ENCODE measurements at places on chromosomes 3 and 15.

DNA sequence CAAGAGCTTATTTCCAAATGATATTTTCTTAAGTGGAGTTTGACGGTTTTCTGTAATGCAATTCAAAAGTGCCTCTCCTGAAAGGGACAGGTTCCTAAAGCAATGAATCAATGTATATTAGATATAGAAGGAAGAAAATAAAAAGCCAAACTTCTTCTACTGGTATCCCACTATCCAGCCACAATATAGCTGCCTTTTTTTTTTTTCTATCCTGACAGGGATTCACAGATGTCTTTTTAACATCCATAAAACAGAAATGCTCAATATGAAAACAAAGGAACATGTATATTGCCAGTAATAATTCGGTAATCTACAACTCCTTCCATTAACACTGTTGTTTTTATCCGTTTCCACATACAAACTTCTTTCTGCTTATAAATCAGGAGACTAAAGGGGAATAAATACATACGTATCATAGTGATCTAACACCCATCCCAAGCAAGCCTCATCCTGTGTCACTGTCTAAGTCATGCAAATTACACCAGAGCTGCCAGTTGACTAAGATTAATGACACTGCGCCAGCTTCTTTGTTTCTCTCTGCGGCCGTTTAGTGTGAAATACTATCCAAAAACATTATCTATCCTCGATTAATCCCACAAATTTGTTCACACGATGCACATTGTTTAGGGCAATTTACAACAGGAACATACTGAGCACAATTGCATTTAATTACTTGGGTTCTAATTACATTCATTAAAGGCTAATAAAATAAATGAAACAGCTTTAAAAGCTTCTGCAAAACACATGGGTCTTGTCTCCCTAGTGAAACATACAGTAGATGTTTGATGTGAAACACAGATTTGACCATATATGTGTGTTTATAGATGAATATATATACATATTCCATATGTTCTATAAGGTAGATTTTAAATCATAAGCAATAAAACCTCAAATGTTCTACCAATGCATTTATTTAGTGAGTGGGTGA, 51.9 kb upstream of the CDIN1 start:
- H3K4me3 ChIP-seq: no peak overlapping the region
- H3K27me3 ChIP-seq: no peaks in the 10 kb centered on the region
- H3K27ac ChIP-seq: no peak overlapping the region
- H3K4me1 ChIP-seq: peaks cover 20% of the 10 kb centered on the region
- H3K36me3 ChIP-seq: no peaks in the 10 kb centered on the region
- peak; percentile 39 for DNase-seq

DNA sequence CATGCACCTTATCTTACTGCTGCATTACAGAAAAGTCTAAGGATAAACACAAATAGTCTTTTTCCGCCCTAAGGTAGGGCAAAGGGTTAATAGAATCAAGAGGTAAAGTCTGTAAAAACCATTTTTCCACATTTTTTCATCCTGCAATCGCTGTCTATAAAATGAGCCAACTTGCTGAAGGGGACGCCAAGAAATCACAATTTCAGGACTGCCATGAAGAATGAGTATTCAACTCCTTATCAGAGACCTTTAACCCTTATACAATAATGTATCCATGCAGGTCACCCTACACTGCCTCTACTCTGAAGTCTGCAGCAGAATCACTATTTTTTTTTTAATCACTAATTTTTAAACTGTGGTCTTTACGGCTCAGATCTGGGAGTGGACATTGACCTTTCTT, 1.1 kb upstream of the DNAJC13 start:
- no peak overlapping the region for H3K27ac ChIP-seq
- H3K27me3 ChIP-seq: no peaks in the 10 kb centered on the region
- no peaks in the 10 kb centered on the region for H3K36me3 ChIP-seq

- no peaks in the 10 kb centered on the region for H3K27me3 ChIP-seq
- no peaks in the 10 kb centered on the region for H3K36me3 ChIP-seq
- DNase-seq: no peak
- peaks cover 12% of the 10 kb centered on the region for H3K4me1 ChIP-seq
- H3K27ac ChIP-seq: no peak overlapping the region
Measured at GRCh38 chr3:122063908-122064307, 8.7 kb downstream of the CD86 start.

GRCh38 chr3:48528048-48528447, 24.1 kb upstream of the SHISA5 start:
- H3K36me3 ChIP-seq: 0 out of 2 replicates have a peak, but pooled peaks cover 3% of the 10 kb centered on the region
- H3K4me1 ChIP-seq: no peaks in the 10 kb centered on the region
- no peak overlapping the region for H3K27ac ChIP-seq
- H3K4me3 ChIP-seq: no peak overlapping the region
- DNase-seq: no peak

DNA sequence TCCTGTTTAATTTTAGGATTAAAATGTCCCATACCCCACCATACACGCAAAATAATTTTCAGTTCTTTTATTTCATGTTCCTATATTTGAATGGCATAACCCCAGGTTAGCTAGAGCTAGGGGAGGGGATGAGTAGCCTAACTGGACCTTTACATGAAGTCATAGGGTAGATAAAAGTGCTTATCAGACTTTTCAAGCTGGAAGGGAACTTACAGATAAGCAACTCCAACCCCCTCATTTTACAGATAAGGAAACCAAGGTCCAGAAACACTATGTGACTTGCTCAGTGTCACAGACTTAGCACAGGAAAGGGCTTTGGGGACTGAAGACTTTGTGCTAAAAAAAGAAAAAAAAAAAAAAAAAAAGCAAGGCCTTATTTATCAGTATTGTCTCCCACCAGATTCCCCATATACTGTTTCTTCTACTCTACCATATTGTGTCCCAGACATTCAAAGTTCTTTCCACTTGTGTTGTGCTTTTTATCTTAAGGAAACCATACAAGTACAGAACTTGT, 10.6 kb upstream of the TNIK start:
- H3K36me3 ChIP-seq: no peaks in the 10 kb centered on the region
- H3K27ac ChIP-seq: no peak overlapping the region
- no peaks in the 10 kb centered on the region for H3K27me3 ChIP-seq
- DNase-seq: no peak
- H3K4me3 ChIP-seq: no peak overlapping the region

DNA sequence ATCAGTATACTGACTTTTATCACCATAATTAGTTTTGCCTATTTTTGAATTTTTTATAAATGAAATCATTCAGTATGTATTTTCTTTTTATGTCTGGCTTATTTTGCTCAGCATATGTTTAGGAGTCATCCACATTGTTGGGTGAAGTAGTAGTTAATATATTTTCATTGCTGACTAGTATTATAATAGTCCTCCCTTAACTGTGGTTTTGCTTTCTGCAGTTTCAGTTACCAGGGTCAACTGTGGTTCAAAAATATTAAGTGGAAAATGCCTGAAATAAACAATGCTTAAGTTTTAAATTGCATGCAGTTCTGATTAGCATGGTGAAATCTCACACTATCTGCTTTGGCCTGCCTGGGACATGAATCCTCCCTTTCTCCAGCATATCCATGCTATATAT, 39.5 kb upstream of the PRR23C start:
- no peaks in the 10 kb centered on the region for H3K36me3 ChIP-seq
- H3K27ac ChIP-seq: no peak overlapping the region
- no peaks in the 10 kb centered on the region for H3K27me3 ChIP-seq
- no peak for DNase-seq
- H3K4me1 ChIP-seq: no peaks in the 10 kb centered on the region

GRCh38 chr3:171165499-171165921, 139.0 kb upstream of the SLC2A2 start:
- no peak overlapping the region for H3K4me3 ChIP-seq
- DNase-seq: peak; percentile 70
- H3K27me3 ChIP-seq: no peaks in the 10 kb centered on the region
- peaks cover 8% of the 10 kb centered on the region for H3K36me3 ChIP-seq

DNA sequence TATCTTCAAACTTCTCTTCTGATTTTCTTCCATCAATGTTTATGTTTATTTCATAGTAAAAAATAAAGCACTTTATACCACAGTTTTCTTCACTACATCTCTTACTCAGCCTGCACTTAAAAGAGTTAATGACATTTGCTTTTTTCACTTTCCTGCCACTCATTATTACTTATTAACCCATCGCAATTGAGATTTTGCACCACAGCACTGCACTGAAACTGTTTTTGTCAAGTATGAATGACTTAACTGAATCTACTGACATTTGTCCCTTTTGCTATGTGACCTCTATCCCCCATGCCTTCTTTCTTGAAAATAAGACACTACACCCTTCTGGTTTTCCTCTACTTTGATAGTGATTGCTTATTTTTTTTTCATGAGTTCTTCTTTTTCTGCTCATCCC, 739.7 kb upstream of the DPPA4 start:
- H3K4me1 ChIP-seq: no peaks in the 10 kb centered on the region
- H3K27me3 ChIP-seq: no peaks in the 10 kb centered on the region
- H3K36me3 ChIP-seq: no peaks in the 10 kb centered on the region
- DNase-seq: no peak
- H3K27ac ChIP-seq: no peak overlapping the region

- DNase-seq: no peak
- no peaks in the 10 kb centered on the region for H3K4me1 ChIP-seq
- H3K27me3 ChIP-seq: no peaks in the 10 kb centered on the region
- no peaks in the 10 kb centered on the region for H3K36me3 ChIP-seq
Measured at GRCh38 chr3:55461896-55462295, 25.2 kb downstream of the WNT5A start.

- no peak overlapping the region for H3K4me3 ChIP-seq
- H3K36me3 ChIP-seq: no peaks in the 10 kb centered on the region
Measured at GRCh38 chr15:69232144-69232543, 66.6 kb upstream of the PAQR5 start.

DNA sequence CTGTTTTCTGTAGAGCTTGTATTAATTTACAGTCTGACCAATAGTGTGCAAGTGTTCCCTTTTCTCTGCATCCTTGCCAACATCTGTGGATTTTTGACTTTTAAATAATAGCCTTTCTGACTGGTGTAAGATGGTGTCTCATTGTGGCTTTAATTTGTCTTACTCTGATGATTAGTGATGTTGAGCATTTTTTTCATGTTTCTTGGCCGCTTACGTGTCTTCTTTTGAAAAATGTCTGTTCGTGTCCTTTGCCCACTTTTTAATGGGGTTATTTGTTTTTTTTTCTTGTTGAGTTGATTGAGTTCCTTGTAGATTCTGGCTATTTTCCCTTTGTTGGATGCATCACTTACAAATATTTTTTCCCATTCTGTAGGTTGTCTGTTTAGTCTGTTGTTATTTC, 7.6 kb upstream of the ACOX2 start:
- H3K4me3 ChIP-seq: no peak overlapping the region
- no peak overlapping the region for H3K27ac ChIP-seq
- no peaks in the 10 kb centered on the region for H3K4me1 ChIP-seq
- no peak for DNase-seq
- H3K36me3 ChIP-seq: no peaks in the 10 kb centered on the region

DNA sequence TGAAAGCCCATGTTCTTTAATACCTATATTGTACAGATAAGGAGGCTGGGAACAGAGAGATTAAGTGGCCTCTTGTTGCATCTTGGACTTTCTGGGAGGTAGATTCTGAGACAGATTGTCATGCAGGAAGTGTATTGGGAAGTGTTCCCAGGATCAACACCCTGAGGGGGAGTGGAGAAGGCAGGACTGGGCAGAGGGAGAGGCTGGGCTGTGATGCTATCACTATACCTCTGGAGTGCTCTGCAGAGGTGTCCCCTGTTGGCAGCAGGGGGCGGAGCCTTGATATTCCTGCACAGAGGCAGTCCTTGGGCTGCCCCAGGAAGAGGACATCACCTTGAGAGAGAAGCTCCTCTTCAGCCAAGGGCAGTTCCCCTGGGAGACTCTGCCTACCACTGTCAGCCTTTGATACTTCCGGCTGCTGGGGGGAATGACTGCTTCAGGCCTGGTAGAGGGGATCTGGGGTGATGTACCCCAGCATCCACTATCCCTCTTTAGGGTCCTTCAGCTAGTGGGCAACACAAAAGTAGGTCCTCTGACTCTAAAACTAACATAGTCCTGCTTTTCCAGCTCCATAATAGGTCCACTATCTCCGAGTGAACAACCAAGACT, 97.4 kb upstream of the RNU6-1 start:
- H3K4me1 ChIP-seq: no peaks in the 10 kb centered on the region
- DNase-seq: peak; percentile 43
- H3K27me3 ChIP-seq: no peaks in the 10 kb centered on the region

DNA sequence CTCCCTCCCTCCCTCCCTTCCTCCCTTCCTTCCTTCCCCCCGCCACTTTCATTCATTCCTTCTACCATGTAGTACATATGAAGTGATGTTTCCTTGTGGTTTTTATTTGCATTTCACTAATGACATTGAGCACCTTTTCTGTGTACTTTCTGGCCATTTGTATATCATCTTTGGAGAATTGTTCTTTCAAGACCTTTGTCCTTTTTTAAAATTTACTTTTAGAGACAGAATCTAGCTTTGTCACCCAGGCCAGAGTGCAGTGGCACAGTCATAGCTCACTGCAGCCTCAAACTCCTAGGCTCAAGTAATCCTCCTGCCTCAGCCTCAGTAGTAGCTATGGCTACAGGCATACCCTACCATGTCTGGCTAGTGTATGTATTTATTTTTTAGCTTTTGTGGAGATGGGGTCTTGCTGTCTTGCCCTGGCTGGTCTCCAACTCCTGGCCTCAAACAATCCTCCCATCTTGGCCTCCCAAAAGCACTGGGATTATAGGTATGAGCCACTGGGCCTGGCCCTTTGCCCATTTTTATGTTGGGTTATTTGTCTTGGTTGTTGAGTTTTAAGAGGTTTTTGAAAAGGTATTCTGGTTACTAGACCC, 42.0 kb upstream of the CTDSPL2 start:
- no peaks in the 10 kb centered on the region for H3K27me3 ChIP-seq
- no peak for DNase-seq
- H3K4me1 ChIP-seq: no peaks in the 10 kb centered on the region
- H3K4me3 ChIP-seq: no peak overlapping the region
- H3K36me3 ChIP-seq: no peaks in the 10 kb centered on the region

DNA sequence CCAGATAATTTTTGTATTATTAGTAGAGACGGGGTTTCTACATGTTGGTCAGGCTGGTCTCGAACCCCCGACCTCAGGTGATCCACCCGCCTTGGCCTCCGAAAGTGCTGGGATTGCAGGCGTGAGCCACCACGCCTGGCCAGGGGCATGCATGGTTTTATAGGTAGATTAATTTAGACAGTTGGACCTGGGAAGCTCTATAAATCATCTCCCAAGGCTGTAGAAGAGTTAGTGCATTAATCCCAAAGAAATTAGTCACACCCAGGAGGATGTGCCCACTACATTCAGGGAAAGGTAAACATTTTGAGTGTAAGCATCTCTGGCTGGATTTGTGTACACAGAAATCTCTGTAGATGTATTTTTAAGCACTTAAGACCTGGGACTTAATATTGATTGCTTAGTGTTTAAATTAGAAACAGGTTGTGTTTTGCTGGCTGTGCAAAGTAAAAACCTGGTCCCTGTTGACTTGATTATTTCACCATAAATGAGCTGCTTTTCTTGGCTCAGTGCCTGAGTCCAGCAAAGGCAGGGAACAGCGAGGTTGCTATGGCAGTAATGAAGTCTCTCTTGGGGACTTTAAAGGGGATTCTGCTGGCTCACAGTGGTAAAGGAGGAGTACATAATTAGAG, 19.2 kb downstream of the EXOSC7 start:
- peaks cover 33% of the 10 kb centered on the region for H3K36me3 ChIP-seq
- no peak for DNase-seq
- no peaks in the 10 kb centered on the region for H3K27me3 ChIP-seq
- peaks cover 20% of the 10 kb centered on the region for H3K4me1 ChIP-seq

GRCh38 chr15:101308604-101309435, 13.8 kb upstream of the SNRPA1 start:
- H3K27ac ChIP-seq: no peak overlapping the region
- H3K27me3 ChIP-seq: no peaks in the 10 kb centered on the region
- DNase-seq: no peak
- H3K36me3 ChIP-seq: no peaks in the 10 kb centered on the region

GRCh38 chr3:139689122-139689521, 11.3 kb upstream of the NMNAT3 start:
- H3K36me3 ChIP-seq: no peaks in the 10 kb centered on the region
- H3K4me1 ChIP-seq: peaks cover 4% of the 10 kb centered on the region
- peak; percentile 44 for DNase-seq
- no peaks in the 10 kb centered on the region for H3K27me3 ChIP-seq

Measured in GM23338 (cell line).